Activated effector memory CD4-positive, alpha-beta T cell treated with anti-CD3 and anti-CD28 coated beads, Interleukin-2, amount 50 U/mL, for 16 hours (primary cell): ENCODE measurements at places on chromosomes 2 and 18.

DNA sequence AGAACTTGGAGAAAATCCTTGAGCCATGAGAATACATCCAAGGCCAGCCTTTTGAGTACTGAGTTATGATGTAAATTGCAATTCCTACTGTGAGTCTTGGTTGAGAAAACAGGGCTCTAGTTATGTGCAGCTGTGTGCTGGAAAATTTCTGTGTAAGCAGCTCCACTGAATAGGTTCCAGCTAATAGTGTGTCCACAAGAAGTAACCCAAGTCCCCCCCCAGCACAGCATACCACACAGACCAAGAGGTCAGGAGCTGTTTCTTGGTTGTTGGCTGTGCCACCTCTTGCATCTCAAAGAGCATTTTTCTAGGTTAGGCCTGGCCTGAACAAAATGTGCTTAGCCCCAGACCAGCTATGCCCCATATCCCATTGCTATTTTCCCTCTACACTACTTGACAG lies 36.8 kb upstream of the APCDD1 start:
- no peak for DNase-seq

DNA sequence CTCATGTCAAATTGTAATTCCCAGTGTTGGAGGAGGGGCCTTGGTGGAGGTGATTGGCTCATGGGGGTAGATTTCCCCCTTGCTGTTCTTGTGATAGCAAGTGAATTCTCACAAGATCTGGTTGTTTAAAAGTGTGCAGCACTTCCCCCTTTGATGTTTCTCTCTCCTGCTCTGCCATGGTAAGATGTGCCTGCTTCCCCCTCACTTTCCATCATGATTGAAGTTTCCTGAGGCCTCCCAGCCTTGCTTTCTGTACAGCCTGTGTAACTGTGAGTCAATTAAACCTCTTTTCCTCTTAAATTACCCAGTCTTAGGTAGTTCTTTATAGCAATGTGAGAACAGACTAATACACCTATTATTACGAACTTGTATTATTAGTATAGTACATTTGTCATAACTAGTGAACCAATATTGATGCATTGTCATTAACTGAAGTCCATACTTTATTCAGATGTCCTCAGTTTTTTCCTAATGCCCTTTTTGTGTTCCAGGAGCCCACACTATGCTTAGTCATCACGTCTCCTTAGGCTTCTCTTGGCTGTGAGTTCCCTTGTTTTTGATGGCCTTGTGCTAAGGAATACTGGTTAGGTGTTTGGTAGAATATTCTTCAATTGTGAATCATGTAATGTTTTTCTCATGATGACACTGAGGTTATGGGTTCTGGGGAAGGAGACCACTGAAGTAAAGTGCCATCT lies 4.5 kb upstream of the MAP3K2 start:
- no peak for DNase-seq

- DNase-seq: peak; percentile 41
Observed at GRCh38 chr2:105763076-105763475, 18.4 kb downstream of the NCK2 start.

GRCh38 chr2:176101216-176101830 lies 1.7 kb downstream of the HOXD12 start:
- DNase-seq: no peak

DNA sequence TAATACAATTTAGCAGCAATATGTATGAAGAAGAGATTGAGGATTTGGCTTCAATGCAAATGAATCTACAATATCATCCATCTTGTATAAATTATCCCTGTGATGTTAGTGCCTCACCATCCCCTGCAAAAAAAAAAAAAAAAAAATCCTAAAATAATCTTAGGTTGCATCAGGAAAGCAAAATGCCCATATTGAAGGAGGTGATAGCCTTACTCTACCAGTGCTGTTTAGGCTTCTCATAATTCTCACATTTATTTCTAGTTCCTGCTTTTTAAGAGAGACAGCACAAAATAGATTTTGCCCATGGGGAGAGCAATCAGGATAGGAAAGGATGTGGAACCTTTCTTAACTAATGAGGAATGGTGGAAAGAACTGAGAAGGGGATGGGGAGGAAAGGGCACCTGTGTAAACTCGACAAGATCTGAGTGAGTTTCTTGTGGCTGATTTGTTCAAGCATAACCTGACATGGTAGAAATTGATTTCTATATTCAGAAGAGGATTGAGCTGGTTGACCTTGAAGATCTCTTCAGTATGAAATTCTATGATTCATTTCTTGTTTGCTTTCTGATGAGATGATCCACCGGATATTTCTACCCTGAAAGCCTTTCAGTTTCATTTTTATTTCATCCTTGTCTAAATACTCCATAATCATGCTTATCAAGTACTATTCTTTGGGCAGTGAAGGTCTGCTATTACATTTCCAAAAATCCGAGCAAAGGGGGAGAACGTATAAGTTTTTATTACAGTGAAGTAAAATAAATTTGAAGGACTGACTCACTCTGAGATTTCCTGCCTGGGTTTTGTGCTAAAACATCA lies 391.2 kb downstream of the PTPRM start:
- no peak for DNase-seq

- no peak for DNase-seq
Observed at GRCh38 chr18:63683152-63683551, 19.6 kb upstream of the SERPINB11 start.

- no peak for DNase-seq
Observed at GRCh38 chr18:63307551-63308200, 11.9 kb downstream of the BCL2 start.

DNA sequence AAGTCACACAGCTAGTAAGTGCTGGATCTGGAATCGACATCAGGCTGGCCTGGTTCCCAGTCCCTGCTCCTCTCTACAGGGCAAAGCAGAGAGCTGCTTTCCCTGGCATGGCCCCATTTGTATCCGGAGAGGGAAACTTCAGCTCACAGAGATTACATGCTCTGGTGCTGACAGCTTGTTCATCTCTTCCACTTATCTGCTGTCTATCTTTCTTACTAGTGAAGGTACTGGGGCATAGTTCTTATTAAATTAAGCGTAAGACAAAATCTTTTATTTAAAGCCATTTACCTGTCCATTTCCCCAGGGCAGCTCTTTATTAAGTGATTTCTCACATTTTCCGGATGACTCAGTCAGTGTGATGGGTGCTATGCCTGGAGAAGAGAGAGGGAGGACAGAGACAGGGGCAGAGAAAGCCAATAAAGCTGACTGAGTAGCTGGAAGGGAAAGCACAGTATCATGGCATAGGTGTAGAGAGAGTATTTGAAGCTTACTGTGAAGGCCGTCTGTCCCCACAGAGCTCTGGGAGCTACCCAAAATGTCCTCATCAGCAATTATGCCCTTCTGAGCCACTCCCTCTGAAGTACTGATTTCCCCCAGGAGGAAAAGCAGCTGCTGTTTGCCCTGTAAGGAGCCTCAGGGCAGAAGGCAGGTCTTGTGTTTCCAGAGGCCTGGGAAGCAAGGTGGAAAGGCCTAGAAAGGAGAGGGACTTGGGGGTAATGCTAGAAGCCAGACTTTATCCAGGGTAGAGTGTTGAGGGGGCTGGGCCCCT lies 44.1 kb upstream of the EPAS1 start:
- no peak for DNase-seq

DNA sequence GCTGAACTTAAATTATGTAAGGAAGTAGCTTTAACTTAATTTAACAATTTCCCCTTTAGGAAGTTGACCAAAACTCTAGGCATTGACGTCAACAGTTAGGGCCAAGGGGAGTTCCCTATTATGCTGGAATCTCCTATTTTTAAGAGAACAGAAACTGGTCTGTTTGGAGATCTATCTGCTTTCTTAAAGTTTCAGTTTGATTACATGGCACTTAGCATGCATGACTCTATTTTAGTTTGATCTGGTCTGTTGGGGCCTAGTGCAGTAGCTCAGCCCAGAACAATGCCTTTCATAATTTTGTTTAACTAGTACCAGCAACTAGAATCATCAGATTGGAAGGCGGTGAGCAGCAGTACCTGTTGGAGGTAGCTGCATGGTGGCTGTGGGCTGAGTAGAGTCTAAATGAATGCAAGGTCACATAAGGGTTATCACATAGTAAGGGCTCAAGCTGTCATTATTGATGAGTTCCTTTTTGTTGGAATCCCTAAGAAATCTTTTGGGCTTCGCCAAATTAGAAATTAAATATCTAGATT lies 60.5 kb upstream of the ZNG1B start:
- DNase-seq: no peak

DNA sequence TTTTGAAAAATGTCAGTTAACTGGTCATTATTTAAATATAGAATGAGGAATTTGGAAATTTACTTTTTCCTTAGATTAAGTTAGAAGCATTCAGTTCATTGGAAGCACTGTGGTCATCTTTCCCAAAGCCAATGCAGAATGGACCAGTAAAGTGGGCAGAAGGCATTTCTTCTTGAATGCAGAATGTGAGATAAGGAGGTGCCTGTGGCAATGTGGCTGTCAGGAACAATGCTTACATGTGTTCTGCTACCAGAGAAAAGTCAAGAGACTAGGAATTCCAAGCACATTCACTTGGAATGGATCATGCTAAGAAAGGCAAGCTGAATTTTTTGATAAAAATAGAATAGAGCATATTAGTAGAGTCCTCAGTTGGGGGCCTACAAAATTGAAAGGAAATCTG lies 295.0 kb upstream of the KCNH7 start:
- DNase-seq: no peak

- DNase-seq: peak; percentile 85
Observed at GRCh38 chr2:65186872-65187851, 40.5 kb upstream of the ACTR2 start.

DNA sequence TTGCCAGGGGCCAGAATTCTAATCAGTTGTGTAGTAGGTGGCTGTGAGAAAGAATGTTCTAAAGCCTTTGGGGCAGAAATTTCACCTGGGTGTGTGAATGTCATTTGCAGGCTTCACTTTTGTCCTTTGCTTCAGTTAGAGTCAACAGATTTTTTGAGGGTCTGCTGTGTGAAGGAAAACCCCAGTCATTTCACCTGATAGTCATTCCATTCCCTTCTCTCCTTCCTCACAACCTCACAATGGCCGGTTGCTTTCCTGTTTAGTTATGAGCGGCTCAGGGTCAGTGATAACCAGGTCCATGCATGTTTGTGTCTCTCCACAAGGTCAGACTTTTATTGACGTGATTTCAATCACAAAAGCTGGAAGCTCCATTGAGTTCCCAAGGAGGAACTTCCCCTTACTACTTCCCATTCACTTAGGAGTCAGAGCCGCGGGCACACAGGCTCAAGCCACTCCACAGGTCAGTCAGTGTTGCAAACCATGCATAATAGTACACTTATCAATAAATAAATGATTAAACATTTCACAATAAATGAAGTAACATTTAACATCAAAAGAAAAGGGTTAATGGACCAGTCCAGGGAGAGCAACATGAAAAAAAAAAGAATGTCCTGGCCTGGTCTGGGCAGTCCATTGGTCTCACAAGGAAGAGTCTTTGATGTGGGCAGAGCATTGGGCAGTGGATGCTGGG lies 74.3 kb downstream of the NPAS2 start:
- no peak for DNase-seq

- no peak for DNase-seq
Observed at GRCh38 chr2:200320344-200320743, 13.9 kb downstream of the SPATS2L start.

DNA sequence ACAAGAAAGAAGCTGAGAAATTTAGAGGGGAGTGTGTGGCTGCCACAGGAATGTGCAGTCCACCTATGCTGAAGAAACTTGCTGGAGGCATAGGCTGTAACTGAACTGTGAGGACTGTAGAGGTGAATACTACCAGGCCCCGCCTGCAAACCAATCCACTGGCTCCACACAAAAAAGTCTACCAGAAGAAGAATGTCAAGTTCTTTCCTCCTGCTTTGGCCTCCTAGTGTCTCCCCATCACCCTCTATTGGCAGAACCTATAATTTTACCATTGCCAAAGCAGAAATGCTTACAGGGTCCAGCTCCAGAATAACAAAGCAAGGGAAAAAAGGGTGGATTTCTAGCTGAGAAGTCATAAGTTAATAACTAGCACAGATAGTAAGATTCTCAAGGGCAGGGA lies 5.9 kb upstream of the ATP5MC3 start:
- no peak for DNase-seq

GRCh38 chr18:34841891-34842290 lies 131.8 kb downstream of the DTNA start:
- no peak for DNase-seq

DNA sequence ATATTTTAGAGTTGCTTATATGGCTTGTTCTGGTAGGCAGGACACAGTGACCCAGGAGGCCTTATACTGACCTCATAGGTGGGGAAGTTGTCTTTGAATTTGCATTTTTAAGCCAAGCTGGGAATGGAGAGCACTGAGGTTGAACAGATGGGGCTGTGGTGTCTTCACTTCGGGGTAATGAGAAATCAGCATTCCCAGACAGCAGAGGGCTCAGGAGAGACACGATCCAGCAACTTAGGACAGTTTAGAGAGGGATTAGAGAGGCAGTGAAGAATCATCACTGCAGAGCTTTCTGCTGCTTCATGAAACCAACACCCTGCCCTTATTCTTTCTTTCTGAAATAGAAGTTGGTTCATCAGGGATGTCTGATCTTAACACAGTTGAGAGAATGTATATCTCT lies 202.4 kb downstream of the TDRD15 start:
- DNase-seq: no peak

DNA sequence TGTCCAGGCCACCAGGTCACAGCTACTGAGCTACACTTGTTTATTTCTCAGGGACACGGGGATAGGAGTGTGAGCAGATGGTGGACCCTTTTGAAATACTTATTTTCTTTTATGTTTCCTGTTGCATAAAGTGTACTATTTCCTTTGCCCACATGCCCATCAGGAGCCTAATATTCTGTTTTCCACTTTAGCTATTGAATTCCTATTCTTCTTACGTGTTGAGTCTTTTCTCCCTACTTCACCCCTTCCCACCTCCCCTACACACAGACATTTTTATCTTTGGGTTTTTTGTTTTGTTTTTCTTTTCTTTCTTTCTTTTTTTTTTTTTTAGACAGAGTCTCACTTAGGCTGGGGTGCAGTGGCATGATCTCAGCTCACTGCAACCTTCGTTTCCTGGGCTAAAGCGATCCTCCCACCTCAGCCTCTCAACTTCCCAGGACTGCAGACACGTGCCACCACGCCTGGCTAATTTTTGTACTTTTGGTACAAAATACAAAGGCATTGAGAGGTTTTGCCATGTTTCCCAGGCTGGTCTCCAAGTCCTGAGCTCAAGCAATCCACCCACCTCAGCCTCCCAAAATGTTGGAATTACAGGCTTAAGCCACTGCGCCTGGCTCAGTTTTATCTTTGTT lies 5.2 kb upstream of the GPR55 start:
- no peak for DNase-seq

DNA sequence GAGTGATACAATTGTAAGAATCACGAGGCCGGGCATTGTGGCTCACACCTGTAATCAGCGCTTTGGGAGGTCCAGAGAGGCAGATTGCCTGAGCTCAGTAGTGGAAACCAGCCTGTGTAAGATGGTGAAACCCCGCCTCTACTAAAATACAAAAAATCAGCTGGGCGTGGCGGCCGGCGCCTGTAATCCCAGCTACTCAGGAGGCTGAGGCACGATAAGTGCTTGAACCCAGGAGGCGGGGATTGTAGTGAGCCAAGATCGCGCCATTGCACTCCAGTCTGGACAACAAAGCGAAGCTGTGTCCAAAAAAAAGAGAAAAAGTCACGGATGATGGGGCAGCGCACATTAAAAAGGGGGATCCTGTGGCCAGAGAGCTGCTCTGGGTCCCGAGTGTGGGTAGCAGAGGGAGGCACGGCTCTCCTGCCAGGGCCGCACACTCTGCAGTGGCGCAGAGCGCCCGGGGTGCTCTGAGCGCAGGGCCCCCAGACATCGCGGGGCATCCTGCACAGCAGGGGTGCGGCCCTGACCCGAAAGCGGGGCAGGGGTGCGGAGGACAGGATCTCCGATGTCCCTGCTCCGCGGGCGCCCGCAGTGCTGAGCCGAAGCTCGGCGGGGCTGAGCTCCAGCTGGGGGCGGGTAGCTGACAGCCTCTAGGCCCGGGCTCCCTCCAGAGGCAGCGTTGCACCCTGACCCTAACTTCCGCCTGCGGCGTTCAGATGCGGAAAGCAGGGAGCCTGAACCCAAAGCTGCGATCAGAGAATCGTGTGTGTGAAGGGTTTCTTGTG lies 30.4 kb upstream of the RAB6D start:
- DNase-seq: no peak
